Activated CD8-positive, alpha-beta memory T cell treated with anti-CD3 and anti-CD28 coated beads for 1 hour (primary cell): ENCODE measurements at places on chromosomes 16 and 17.

DNA sequence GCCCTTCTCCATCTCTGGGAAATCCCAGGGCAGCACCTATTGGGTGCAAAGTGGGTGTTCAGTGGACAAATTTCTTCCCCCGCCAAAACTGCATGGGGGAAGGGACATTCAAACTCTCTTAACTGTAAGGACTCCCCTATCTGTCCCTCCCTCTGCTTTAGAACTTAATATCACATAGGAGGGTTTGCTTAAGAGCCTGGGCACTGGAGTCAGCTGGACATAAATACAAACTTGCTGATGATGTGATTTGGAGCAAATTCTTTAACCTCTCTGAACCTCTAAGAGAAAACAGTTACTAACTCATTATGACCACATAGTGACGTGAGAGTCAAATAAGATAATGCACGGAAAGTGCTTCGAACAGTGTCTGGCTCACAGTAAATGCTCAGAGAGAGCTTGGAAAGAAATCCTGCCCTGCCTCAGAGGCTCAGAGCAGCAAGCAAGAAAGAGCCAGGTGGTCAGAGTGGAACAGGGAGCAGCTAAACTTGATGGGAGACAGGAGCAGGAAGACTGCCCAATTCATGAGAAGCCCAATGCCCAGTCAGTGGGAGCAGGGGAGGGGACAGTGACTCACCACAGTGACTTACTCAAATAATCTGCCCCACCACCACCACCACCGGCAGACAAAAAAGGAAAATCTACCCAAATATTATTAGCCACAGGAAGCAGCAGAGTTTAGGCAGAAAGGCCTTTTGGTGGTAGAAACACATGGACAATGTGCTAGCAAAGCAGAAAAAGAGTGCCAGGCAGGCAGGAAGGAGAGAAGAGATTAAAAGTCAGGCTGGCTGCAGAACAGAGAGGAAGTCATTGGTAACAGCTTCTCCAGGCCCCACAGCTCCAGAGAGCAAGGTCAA lies 23.9 kb upstream of the CCL1 start:
- no peak for DNase-seq

DNA sequence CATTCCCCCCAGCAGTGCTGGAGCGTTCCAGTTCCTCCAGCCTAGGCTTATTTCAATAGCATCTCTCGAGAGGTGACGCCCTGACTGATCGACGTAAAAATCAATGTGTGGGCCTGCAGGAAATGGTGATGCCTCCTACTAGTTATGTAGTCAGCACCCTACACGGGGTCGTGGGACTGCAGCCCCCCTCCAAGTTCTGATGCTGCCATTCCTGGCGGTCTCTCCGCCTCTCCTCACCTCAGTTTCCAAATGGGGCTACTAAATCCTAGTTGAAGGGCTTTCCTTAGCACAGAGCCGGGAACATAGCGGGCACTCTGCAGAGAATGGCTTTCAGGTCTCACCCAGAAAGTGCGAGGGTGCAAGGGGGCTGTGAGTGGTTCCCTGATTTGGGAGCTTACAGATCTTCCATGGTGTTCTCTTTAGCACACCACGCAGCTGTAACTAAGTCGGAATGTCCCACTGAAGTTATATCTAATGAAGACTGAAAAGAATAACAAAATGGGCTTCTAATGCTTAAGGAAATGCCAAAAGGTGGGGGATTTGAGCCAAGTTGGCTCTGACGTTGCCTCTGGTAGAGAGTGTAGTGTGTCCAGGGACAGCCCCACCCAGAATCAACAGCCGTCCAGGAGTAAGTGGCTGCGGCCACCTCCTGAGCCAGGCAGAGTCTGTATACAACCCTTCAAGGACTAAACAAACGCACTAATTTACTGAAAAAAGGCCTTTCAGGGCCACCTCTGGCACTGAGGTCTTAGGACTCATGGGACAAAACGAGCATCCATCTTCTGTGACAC lies 299.7 kb upstream of the FOXF1 start:
- no peak for DNase-seq

- DNase-seq = no peak
Measured at GRCh38 chr16:2015117-2015946, 4.3 kb upstream of the NPW start.

DNA sequence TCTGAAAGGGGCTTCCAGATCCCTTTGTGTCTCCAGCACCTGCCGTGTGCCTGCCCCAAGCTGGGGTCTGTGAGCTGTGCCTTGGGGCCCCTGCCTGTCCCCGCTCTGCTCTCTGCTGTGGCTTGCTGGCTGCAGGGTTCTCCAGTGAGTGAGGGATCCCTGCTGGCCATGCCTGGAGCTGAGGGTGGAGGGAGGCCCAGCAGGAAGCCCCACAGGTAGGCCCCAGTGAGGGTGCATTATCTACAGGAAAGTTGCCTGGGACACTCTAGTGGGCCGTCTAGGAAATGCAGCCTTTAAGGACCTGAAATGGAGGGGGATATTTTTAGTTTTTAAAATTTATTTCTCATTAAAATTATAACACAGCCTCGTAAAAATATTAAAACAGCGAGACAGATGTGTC lies 50.9 kb downstream of the JPH3 start:
- no peak for DNase-seq

GRCh38 chr17:76957678-76958464 lies 89.7 kb downstream of the MGAT5B start:
- no peak for DNase-seq

DNA sequence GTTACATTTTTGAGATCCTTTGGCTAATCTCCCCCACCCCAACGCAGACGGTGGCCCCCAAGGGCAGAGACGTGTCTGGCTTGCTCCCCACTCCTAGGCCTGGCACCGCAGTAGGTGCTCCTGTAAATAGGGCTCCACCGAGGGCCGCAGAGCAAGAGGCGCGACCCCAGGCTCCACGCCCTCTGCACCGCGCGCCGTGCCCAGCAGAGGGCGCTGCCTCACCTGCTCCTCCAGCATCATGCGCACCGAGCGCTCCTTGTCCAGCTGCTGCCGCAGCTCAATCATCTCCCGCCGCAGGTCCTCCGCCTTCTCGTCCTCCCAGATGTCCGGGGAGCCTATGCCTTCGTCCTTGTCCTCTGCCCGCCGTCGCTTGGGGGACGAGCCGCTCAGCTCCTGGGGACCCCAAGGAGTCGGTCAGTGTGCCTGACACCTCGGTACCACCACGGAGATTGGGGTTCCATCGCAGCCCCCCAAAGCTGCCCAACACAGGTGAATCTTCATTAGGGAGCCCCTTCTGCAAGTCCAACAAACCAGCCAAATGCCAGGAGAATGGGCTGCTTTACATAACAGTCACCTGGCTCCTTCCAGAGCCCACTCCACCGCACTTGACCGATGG lies 11.2 kb downstream of the TFAP4 start:
- DNase-seq = no peak

GRCh38 chr17:65553009-65553645 lies 8.3 kb downstream of the AXIN2 start:
- no peak for DNase-seq

- no peak for DNase-seq
Measured at GRCh38 chr16:80025236-80025635, 424.7 kb upstream of the MAF start.

GRCh38 chr16:30984669-30985400 lies at the start of gene HSD3B7:
HSD3B7 (plus strand) TSS chr16:30985207; CDS start chr16:30985659, 452 bp downstream.
- peak; percentile 53 for DNase-seq

- DNase-seq = no peak
Measured at GRCh38 chr16:48426244-48427141, 41.3 kb upstream of the SIAH1 start.

DNA sequence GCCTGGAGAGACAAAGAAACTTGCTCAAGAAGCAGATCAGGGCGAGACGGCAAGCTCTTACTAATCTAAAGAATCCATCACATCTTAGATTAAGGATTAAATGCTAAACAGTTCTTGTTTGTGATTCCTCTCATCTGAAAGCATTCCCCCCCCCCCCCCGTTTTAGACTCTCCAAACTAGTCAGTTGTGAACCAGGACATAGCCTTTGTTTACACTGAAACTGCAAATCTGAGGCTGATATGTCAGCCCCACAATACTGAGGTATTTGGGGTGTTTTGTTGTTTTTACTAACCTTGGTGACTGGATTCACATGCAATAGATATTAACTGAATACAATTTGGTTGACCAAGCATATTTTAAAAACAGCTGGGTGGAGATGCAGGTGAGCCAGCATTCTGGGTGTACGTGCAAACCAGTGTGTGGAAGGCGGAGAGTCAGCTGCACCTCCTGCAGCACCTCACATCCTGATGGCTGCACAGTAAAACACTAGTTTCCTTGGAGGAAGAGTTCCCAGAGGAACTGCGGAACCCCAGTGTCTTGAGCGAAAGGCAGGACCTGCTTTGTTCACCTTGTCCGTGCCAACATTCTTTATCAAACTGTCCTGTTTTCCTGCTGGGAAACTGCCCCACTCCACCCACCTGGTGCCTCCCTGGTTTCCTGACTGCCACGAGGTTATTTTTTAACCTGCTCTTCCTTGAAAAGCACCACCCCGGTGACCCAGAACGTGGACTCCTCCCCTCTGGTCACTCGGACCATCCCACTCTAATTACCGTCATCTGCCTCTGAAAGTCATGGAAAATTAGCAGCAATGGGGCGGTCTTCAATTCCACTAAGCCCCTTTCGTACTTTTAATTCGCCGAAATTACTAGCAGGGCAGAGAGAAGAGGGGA lies 1.2 kb upstream of the YPEL2 start:
- no peak for DNase-seq

- DNase-seq = peak; percentile 42
Measured at GRCh38 chr17:63600569-63601438, at the start of gene TACO1. TACO1 (plus strand) TSS chr17:63600895; CDS start chr17:63601084, 189 bp downstream.

GRCh38 chr16:73022534-73022933 lies 25.4 kb downstream of the ZFHX3 start:
- no peak for DNase-seq

DNA sequence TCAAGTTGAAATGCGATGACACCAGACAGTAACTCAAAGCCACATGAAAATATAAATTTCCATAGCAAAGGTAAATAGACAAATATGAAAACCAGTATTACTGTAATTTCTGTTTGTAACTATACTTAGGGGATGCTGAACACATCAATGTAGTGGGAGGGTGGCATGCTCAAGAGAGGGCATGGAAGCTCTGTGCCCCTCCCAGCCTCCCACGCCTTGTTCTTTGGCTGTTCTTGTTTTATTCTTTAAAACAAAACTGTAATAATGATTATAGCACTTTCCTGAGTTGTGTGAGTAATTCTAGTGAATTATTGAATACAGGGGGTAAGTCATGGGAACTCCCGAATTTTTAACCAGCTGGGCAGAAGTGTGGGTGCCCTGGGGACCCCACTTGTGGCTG lies 11.0 kb upstream of the GPT2 start:
- DNase-seq = no peak

DNA sequence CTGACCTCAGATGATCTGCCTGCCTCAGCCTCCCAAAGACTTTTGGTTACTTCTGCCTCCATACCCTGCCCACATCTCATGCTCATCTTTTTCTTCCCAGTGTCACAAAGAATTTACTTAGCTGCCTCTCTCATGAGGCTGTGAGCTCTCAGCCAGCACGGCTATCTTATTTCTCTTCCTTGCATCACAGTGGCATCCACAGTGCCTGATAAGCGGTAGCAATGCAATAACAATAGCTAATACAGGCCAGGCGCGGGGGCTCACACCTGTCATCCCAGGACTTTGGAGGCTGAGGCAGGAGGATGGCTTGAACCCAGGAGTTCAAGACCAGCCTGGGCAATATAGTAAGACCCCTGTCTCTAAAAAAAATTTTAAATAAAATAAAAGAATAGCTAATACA lies 15.5 kb upstream of the MARVELD3 start:
- no peak for DNase-seq

DNA sequence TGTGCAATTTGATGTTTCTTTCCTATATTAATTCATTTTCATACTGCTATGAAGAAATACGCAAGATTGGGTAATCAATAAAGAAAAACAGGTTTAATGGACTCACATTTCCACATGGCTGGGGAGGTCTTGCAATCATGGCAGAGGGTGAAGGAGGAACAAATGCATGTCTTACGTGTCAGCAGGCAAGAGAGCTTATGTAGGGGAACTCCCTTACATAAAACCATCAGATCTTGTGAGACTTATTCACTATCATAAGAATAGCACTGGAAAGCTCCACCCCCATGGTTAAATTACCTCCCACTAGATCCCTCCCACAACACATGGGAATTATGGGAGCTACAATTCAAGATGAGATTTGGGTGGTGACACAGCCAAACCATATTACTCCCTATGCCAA lies 418.9 kb upstream of the MAF start:
- no peak for DNase-seq

- DNase-seq = no peak
Measured at GRCh38 chr17:17256316-17256715, 19.3 kb upstream of the FLCN start.

DNA sequence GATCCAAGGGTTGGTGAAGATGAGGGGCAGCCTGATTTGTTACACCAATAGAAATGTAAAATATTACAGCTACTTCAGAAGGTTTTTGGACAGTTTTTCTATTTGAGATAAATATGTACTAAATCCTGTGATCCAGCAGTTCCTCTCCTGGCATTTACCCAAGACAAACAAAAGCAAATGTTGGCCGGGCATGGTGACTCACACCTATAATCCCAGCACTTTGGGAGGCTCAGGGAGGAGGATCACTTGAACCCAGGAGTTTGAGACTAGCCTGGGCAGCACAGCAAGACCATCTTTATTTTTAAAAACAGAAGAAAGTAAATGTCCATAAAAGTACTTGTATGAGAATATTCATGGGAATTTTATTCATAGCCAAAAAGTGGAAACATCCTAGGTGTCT lies 64.8 kb upstream of the MRC2 start:
- DNase-seq = no peak

DNA sequence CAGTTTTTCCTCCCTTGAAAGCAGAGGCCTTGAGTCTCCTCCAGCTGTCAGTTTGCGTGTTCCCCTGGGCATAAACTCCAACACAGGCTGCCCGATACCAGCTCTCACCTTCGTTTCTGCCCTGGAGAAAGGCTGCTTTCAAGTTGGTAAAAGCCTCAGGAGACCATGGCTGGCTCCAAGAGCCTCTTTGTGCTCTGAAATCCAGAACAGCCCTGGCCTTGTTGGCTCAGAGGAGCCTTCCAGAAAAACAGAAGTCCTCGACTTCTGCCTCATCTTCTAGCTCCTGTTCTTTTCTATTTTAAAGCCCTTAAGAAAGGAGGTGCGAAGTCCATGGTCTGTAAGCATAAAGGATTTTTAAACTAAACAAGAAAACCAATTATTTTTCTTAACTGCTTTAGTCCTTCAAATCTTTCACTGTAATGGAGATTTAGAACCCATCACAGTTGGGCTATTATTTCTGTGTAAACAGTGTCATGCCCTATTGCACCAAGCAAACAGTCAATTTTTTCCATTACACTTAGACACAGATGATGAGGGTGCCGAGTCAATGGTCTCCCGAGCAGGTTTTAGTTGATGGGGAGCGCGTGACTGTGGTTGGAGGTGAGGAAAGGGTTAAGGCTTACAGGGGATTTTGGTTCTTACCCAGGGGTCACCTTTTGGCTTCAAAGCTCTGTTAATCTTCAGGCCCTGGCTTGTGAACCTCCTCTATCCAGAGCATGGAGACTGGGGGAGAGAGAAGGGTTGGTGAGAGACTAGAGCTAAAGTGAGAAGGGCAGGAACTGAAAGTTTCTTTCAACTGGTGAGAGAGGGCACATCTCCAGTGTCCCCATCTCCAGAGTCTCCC lies 212.8 kb downstream of the MSI2 start:
- DNase-seq = no peak
